ENCODE measurements at places on chromosomes 12 and 14. TPM values are rescaled to one million over a fixed set of nuclear protein-coding genes. Genes with fewer than 3 reads are reported as not detected.

Gene NOXRED1
- total RNA-seq = not detected

Gene EPYC
- not detected for total RNA-seq

Gene KIF5A
- total RNA-seq = 0.72 TPM

Gene PSEN1
- 55.0 TPM for total RNA-seq

Gene ADAM21
- 0.25 TPM for total RNA-seq

Gene OR4N5
- total RNA-seq = not detected

Data from fibroblast of the aortic adventitia (primary cell).